ENCODE measurements at places on chromosomes 7 and 10.

DNA sequence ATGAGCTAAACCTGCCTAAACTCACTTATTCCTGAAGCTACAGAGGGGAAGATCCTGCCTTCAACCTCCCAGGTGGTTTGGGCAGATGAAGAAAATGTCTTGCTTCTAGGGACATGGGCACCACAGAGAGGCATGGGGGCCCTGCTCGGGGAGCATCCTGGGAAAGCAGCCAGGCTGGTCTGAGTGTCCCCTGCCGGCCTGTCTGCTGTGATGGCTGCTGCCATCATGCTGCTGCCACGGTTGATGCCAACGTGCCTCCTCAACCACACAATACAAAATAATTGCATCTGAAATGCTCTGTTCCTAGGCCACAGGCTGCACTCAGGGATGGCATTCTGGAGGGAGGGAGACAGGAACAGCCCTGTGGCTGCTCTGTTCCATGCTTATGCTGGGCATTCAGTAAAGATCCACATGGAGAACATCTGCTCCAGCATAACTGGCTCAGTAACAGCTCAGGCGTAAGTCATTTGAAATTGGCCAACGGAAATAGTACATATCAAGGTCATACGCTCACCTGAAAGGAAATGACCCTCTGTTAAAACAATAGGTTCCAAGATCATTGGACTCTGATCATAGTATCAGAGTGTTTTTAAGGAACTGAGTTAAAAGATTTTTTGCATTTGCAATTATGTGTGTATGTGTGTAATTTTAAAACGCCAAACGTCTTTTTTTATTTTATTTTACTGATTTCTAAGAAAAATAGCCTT, 299.0 kb downstream of the TNS3 start:
- no peak for DNase-seq

DNA sequence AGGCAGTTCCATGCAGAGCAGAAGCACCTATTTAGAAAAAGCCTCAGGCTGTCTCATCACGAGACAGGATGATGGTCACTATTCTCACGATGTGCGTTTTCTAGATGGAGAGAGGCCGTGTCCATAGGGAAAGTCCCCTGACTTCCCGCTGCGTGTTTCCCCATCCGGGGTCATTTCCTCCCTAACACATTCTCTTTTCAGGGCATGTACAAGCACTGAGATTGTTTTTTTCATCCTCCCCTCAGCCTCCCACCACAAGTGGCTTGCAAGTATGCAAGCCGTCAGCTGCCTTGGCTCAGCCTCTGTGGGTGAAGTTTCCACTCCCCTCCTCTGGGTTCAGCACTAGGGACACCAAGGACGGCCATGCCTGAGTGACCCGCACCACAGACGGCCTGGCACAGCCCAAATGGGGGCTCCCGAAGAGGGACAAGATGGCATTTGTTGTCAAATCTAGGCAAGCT, 2.7 kb upstream of the CALML5 start:
- no peak for DNase-seq

DNA sequence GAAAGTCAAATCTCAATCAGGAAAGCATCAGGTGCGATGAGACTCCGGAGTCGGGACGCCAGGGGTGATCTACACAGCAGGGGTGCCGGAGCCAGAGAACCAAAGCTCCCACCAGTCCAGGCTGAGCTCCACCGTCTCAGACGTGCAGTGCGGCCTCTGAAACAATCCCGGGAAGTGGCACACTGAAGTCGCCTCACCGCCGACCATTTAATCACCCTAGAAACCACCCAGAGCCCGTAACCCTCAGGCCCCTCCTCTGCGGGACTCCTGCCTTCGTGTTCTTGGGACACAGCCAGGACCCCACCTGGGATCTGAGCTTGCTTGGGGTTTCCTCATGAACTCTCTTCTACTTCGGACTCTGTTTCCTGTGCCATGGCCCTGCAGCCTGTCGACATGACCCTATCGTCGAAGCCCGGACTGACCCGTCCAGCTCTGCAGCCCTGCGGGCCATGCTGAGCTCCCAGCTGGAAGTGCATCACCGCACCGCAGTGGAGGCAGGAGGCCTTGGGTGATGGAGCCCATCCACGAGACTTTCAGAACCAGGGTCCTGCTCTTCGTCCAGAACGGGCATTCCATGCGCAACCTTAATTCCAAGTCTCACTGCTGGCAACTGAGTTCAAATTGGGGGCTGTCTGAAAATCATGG, 266.4 kb downstream of the PTPRN2 start:
- DNase-seq: no peak

DNA sequence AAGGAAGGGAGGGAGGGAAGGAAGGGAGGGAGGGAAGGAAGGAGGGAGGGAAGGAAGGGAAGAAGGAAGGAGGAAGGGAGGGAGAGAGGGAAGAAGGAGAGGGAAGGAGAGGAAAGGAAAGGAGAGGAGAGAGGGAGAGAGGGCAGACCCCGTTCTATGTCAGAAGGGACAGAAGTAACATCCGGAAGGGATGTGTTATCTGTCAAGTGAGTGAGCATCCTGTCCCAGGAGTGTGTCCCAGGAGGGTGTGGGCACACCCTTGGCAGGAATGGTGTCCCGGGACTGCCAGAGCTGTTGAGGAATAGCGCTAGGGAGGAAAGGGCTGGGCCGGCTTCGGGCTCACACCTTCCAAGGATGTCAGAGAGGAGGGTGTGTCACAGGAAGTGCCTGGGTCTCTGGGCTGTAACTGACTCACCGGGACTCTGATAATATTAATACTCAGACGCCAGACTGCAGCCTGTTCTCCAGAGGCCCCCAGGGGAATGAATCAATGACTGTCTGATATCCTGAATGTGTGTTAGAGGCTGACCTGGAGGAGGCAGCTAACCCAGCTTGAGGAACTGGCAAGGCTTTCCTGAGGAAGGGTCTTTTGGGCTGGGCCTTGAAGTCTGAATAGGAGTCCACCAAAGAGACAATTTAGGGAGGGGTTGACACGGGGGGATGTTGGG, 125.6 kb upstream of the TNRC18 start:
- peak; percentile 34 for DNase-seq

DNA sequence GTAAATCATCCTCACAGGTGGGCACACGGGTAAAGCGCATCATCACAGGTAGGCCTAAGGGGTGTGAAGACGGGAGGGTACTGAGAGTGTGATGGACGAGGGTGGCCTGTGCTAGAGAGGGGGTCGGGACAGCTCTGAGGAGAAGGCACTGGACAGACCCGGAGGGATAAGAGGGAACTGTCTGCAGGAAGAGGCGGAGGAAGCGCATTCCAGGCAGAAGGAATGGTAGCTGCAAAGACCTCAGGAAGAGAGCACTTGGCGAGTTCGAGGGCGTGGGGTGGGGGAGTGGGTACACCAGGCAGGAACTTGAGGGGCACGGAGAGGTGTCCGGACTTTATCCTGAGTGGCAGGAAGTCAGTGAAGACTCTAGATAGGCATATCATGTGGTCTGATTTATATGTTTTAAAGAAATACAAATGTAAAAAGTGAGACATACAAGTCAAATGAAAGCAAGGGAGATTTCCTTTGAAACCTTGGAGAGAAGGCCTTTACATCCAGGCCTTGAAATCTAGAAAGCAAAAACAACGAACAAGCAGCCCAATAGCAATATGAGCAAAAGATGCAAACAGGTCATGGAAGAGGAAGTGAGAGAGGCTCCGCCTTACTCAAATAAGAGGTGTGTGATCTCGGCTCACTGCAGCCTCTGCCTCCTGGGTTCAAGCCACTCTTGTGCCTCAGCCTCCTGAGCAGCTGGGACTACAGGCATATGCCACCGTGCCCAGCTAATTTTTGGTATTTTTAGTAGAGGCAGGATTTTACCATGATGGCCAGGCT, 3.6 kb downstream of the LHPP start:
- no peak for DNase-seq

DNA sequence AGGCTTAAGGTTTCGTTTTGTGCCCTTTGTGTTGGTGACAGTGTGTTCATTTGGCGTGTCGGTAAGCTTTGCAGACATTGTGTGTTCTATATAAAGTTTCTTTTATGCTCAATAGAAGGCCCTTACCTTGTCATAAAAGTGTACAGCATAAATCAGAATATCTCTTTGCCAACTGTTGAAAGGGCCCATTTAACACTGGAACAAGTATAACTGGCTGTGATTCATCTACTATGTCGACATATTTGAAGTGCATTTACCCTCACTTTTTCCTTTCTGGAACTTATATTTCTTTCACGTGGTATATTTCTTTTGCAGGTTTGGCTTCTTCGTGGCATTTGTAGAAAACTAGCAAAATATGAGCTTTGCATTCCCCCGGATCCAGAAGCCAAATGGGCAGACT, 32.7 kb downstream of the EEPD1 start:
- DNase-seq: no peak

Data from activated CD4-positive, alpha-beta T cell treated with anti-CD3 and anti-CD28 coated beads, Interleukin-10, Interleukin-2, amounts not matched to agents 100 ng/mL and 50 ng/mL, durations not matched to agents 16 hours and 8 hours (primary cell).